ENCODE measurements at places on chromosomes 2 and 18.

GRCh38 chr2:55547001-55547400 lies 27.5 kb downstream of the CFAP36 start:
- DNase-seq: no peak

DNA sequence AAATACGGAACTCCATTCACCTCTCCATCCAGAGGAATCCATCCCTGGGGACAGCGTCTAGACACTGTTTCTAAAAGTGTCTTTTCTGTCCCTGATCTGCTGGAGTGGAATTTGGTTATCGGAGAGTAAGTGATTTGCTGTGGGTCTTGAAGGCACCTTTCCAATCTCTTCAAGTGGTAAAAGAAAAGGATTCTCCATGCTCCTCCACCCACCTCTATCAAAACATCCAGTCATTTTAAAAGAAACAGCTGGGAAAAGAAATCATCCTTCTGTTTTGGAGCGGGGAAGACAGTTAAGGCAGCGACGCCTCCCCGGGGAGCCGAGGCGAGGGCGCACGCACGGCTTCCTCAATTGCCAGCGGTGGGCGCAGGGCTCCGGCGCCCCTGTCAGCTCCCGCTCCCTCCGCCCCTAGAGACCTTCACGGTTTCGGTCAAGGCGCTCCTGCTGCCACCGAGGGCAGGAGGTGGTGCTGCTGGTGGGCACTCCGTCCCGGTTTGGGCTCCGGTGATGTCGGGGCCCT lies 547 bp downstream of the SLC35F5 start:
- no peak for DNase-seq

GRCh38 chr18:8806100-8806797 lies 100.9 kb downstream of the MTCL1 start:
- no peak for DNase-seq

DNA sequence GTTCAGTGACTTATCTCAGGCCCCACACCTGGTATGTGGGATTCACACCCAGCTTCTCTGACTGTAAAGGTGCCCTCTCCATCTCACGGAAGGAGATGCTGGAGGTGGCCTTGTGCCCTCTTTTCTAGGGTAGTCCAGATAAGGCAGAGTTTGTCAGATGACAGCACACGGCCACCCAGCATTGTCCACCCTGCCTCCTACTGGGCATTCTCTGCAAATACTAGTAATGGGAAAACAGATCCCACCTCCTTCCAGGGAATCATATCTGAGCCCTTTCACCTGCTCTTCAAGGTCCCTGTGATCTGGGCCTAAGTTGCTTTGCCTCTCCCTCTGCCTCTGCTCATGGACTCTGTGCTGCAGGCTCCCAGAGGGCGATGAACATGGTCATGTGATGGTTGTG lies 214.7 kb downstream of the CLIP4 start:
- DNase-seq: no peak

DNA sequence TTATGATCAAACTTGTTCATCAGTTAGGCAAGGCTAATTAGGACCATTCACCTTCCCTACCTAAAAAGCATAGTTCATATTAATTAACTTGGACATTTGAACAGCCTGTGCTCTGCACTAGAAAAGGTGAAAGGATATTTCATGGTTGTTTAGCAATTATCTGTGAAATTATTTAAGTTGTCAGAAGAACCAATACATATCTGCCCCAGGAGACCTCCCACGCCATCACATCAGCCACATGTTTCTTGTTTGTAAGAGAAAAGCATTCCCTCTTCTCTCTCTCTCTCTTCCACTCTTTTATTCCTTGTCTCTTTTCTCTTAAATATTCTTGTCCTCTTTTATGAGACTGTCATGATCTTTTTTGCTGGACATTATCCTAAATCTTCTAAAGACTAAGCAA lies 282.0 kb upstream of the RND3 start:
- DNase-seq: no peak
